ENCODE measurements at places on chromosomes 7 and 10.
A peak's percentile ranks its signal among the peaks of the same experiment; 100 is the strongest.

DNA sequence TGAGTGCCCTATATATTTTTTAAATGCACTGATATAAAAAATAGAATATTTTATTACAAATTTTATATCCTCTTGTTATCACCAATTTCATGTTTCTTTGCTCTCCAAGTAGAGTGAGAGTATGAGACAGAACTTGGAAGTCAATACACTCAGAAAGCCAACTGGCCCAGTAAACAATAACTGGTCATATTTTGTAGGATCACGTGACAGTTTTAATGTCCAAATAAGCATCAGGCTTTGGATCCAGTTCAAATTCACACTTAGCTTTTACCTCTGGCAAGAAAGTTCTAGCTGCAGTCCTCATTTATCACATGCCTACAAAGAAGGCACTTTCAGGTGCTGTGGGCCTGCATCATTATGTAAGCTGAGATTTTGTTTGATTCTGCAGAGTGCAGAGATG lies 21.6 kb upstream of the TPK1 start:
- no peak for DNase-seq

- DNase-seq: no peak
Measured at GRCh38 chr10:119302591-119303253, 95.4 kb downstream of the GRK5 start.

DNA sequence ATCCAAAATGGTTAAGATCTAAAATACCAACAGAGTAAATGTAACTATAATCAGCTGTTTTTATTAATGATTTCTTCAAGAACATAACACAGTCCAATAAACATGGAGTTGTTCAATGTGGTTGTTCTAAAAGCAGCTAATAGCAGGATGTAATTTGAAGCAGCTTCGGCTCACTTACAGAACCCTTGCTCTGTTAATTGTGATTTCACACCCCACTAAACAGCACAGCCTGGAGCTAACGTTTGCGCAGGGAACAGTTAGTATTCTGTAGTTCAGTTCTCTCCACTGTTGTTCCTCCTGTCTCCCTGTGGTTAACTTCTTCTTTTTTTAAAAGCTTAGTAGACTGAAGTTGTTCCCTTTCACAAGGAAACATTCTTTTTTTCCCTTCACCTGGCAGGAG lies 104.0 kb downstream of the GRM3 start:
- DNase-seq: no peak

DNA sequence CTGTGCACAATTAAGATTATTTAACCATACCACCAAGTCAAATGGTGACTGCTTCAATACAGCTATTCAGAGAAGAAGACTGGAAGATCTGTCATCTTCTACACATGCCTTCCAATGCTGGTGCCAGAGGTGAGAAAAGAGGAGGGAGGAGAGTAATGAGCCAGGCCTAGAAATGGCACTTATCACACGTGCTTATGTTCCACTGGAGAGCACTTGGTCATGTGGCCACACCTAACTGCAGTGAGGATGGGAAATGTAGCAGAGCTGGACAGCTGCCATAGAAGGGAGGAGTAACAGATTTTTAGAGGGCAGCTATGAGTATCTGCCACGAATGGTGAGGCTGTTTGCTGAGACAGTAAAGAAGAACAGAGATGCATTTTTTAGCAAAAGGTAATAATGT lies 77.1 kb downstream of the MPLKIP start:
- peak; percentile 21 for DNase-seq

- DNase-seq: no peak
Measured at GRCh38 chr10:78777466-78777865, 291.3 kb upstream of the ZMIZ1 start.

DNA sequence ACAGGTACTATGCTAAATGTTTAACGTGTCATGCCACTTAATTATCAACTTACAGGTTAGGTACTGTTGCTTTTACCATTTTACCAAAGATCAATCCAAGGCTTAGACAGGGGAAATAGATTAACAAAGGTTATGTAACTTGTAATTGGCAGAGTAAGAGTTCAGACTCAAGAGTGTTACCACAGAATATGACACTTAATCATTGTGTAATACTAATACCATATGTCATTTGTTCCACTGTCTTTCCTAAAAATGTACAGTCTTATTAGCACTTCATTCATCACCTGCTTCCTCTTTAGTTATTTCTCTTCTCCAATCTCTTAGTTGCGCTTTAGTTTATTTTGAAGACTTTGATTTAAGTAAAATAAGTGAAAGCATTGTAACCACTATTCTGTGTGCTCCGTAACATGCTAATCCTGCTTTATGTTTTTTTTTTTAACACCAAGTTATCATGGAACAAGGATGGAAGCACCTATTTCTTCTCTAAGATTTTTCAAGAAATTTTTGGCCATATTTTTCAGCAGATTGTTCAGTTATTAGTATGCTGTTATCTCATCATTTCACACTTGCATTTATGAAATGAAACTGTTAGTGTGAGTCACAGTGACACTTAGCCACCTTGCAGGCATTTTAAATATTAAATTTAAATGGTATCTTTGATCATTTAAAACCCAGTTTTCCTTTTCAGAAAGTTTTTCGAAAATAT lies 197.3 kb downstream of the PHF14 start:
- no peak for DNase-seq

DNA sequence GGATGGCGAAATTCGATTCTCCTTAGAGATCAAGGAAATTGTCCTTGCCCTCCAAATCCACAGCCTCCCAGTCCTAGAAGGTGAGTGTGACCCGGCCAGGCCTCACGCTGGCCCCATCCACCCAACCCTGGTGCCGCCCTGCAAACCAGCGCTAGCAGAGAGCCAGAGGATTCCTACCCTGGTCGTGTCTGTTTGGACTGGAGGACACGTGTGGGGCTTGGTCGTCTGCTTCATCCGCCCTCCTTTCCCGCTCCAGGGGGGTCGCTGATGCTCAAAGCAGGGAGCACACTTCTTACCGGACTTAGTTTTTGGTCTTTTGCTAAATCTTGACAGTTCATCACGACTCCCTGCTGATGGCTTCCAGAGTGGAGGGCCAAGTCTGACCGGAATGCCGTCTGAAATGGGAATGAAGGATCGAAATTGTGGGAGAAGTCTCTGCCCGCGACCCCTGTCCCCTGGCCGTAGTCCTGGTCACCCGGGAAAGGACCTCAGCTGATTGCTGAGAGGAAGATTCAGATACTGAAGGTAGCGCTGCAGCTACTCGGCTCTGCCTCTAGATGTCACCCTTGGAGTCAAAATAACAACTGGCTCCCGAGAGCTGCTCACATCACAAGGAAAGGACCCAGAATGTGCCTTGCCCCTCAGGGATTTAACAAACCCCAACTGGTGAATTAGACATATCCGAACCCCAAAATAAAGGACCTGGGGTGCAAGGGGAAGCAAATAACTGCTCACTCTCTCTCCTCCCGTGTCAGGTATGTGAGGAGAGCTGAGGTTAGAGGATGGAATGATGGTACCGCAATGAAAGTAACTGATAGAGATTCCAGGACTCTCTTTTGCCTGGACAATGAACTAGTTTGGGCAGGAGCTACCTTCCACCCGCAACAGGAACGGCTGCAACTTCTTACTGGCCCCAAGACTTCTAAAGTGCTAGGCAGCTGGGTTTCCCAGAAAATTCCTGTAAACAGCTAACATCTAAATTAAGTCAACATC lies 23.5 kb upstream of the ORC5 start:
- DNase-seq: peak; percentile 46

DNA sequence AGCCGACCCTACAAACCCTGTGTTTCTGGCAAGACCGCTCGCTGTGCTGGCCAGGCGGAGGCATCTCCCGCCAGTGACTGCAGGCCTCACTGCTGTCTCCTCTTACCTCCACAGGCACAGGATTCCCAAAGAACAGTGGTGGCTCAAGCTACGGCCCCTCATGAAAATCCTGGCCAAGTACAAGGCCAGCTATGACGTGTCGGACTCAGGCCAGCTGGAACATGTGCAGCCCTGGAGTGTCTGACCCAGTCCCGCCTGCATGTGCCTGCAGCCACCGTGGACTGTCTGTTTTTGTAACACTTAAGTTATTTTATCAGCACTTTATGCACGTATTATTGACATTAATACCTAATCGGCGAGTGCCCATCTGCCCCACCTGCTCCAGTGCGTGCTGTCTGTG lies 36.2 kb downstream of the PITRM1 start:
- DNase-seq: peak; percentile 61

DNA sequence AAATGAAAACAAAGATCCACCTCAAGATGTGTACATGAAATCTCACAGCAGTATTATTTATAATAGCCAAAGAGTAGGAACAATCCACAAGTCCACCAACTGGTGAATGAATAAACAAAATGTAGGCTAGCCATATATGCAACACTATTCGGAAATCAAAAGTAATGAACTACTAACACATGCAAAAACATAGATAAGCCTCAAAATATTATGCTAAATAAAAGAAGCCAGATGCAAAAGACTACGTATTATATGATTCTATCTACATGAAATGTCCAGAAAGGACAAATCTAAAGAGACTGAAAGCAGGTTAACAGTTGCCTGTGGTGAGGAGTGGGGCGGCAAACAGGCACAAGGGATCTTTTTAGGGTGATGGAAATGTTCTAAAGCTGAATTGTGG lies 48.7 kb upstream of the ANAPC16 start:
- no peak for DNase-seq

- DNase-seq: no peak
Measured at GRCh38 chr10:5595591-5595990, 70.8 kb downstream of the ASB13 start.

DNA sequence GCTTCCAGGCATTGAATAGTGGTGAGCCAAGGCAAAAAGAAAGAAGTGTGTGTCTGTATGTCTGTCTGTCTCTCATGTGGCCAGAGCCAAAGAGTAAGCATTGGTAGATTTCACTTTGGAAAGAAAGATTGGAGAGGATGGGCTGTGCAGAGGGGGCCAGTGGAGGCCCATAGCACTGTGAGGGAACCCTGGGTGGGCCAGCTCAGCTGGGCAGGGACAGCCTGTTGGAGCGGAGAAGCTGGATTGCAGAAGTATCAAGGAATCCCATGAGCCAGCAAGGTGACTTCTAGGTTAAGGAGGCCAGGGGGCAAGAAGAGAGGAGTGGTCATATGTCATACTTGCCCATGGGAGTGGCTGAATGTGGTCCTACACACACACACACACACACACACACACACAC lies 1.5 kb upstream of the GRID1 start:
- DNase-seq: no peak

DNA sequence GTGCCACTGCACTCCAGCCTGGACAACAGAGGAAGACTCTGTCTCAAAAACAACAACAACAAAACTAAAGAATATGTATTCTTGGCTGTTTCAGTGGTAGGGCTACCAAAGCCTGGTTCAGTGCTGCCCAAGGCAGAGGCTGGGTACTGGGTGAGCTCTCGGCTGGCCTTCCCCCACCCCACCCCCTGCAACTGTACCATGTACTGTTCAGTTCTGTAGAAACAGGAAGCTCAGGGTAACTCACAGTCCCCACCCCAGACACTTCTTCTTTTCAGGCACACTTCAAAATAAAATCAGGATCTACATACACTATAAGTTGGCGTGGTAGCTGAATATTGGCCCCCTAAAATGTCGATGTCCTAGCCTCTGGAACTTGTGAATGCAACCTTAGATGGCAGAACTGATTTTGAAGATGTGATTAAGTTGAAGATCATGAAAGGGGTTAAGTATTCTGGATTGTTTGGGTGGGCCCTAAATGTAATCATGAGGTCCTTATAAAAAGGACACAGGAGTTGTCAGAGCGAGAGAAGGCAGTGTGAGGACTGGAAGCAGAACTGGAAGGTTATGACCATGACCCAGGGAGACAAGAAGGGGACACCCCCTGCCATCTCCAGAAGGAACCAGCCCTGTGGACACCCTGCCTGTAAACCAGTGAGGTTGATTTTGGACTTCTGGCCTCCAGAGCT lies 31.2 kb downstream of the TBXAS1 start:
- DNase-seq: no peak

DNA sequence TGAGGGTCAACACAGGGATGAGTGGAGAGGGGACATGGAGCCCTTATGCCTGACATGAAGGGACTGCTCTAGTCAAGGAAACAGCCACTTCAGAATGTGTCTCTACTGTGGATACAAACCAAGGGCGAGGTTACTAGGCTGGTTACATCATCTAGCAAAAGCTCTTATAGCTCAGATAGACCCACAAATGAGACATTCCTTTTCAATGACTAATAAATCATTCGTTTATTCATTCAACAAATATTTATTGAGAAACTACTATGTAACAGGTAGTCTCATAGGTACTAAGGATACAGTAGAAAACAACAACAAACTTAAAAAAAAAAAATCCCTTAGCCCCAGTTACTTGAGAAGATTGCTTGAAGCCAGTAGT lies 219.5 kb downstream of the KIAA1217 start:
- peak; percentile 96 for DNase-seq

GRCh38 chr7:142796501-142797390 lies 26.0 kb downstream of the PRSS2 start:
- no peak for DNase-seq

DNA sequence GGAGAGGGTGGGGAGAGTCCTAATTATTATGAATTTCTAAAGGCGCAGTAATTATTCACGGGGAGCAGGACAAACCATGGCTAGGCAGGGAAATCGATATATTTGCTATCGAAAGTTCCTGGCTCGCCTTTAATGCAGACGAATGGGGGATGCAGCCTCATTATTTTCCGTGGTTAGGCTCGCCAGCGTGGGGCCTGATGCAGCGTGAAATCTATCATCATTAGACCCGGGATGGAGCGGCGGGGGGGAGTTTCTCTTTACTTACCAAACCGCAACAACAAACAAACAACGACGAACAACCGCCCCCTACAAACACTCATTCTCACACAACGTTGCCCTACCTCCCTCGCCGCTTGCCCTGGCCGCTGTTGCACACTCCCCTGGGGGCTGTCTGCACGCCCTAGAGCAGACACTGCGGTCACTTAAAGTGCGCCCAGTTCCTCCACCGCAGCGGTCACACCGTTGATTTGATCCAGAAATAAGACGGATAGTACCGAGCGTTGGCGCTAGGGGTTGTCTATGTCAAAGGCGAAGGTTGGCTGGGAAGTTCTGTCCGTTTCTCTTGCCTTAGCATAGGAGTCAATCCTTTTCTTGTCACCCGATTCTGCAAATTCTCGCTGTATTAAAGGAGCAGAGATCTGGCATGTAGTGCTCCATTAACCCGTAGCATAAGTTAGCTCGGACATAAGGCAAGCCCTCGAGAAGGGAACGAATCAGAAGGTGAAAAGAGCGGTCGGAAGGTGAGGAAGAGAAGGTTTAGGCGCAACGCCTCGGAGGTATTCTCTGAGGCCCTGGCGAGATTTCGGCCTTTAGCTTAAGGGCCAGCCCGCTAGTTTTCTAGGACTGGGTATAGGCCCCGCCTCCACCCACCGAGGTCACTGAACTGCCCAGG lies 10.4 kb downstream of the NXPH1 start:
- peak; percentile 0 for DNase-seq

DNA sequence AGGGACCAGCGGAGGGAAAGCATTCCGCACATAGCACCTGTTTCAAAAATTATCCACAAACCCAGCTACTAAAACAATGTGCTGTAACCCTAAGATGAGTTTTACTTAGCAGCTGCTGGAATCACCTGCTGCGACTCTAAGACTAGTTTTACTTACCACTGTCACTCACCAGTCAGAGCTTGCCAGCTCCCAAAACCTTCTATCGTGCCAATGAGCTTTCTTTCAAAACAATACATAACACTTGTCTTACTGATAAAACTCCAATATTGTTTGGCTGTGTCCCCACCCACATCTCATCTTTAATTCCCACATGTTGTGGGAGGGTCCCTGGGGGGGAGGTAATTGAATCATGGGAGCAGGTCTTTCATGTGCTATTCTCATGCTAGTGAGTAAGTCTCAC lies 18.4 kb downstream of the ST8SIA6 start:
- no peak for DNase-seq

GRCh38 chr7:92737706-92738105 lies 98.7 kb downstream of the CDK6 start:
- DNase-seq: no peak
